Aorta (tissue), 5 donors: ENCODE measurements at places on chromosomes 2 and 18.

GRCh38 chr18:9741793-9742523 lies 33.9 kb downstream of the RAB31 start:
- DNase-seq = peak; percentile 87

DNA sequence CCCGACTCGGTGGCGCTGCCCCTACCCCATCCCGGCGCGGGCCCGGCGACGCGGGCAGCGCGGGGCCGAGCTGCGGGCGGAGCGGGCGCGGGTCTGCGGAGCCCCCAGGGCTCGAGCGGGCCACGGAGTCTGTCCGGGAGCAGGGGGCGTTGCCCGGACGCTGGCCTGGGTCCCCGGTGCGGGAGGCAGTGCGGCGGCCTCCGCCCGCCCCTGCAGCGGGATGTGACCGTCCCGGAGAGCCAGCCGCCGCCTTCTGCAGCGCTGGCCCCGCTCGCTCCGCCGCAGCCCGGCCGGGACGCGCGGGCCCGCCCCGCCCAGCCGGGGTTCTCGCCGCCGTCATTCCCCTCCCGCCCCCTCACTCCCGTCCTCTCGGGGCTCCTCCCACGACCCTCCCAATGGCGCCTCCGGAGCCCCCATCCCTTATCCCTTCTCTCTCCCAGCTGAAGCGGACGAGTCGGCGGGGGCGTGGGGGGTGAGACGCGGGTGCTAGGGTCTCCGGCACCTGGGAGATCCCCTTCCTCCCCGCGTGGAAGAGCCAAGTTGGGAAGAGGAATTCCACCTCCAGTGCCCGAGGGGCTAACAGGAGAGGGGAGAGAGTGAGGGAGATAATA lies at the start of gene FNDC4:
TSS of gene FNDC4 (minus strand) at position 257 of the 611 bp plus-strand sequence. CDS start 521 bp downstream, outside the sequence.
- DNase-seq = peak; percentile 50

DNA sequence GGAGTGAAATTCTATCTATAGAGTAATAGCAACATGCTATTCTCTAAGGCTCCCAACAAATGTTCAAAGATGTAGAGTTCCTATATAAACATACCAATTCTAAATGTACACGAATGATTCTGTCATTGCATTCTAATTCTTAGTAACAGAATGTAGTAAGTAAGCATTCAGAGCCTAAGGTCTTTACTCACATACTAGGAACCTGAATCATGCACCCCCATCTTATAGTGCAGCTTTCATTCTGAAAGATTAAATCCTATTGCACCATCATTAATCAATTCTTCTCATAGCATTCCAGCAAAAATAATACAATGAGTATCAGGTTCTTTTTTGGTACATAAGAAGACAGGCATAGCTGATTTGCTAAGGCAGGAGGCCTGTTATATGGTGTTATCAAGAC lies 230.0 kb downstream of the NCKAP5 start:
- no peak for DNase-seq

DNA sequence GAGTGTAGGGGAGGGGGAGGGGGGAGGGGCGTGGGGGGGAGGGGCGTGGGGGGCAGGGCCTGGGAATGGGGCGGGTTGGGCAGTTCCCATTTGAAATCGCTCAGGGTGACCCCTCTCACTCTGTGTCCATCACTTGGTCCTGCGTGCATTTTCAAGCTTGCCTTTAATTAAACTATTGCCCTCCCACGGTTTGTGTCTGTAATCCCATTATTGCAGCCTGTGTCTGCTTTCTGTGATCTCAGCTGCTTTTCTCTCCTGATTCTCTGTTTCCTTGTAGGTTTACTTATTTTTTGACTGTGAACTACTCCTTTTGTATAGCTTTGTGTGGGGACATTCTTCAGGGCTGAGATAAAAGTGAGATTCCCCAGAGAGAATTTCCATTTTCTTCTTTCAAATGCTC lies 1.3 kb downstream of the DCDC2C start:
- DNase-seq = no peak

GRCh38 chr2:30645745-30646119 lies 161.5 kb downstream of the CAPN13 start:
- DNase-seq = no peak

DNA sequence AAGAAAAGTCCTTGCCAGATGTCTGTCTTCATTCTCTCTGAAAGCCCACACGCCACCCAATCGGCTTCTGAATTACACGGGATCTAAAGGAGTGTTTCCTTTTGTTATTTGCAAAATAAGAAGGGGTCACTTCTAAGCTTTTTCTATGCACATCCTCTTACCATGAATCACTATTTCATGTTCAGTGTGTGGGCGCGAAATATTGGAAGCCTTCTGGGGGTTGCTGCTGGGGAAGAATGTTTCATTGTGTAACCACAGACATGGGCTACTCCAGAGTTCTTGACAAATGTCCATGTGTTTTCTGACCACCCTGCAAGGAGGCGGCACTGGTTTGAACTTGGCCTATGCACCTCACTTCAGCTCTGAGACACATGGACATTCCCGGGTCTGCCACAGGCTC lies 133.6 kb upstream of the APCDD1 start:
- DNase-seq = no peak

GRCh38 chr2:26244309-26245230 lies at the start of the genes HADHA and HADHB:
HADHA (minus strand) TSS chr2:26244632; CDS start chr2:26244596, 36 bp downstream.
HADHB (plus strand) TSS chr2:26244939; CDS start chr2:26254255, 9,316 bp downstream.
- DNase-seq = peak; percentile 95

- no peak for DNase-seq
These were observed 903 bp upstream of the EVX2 start for GRCh38 chr2:176084611-176085119.

- DNase-seq = no peak
These were observed 46.1 kb downstream of the STPG4 start for GRCh38 chr2:47109007-47109375.

DNA sequence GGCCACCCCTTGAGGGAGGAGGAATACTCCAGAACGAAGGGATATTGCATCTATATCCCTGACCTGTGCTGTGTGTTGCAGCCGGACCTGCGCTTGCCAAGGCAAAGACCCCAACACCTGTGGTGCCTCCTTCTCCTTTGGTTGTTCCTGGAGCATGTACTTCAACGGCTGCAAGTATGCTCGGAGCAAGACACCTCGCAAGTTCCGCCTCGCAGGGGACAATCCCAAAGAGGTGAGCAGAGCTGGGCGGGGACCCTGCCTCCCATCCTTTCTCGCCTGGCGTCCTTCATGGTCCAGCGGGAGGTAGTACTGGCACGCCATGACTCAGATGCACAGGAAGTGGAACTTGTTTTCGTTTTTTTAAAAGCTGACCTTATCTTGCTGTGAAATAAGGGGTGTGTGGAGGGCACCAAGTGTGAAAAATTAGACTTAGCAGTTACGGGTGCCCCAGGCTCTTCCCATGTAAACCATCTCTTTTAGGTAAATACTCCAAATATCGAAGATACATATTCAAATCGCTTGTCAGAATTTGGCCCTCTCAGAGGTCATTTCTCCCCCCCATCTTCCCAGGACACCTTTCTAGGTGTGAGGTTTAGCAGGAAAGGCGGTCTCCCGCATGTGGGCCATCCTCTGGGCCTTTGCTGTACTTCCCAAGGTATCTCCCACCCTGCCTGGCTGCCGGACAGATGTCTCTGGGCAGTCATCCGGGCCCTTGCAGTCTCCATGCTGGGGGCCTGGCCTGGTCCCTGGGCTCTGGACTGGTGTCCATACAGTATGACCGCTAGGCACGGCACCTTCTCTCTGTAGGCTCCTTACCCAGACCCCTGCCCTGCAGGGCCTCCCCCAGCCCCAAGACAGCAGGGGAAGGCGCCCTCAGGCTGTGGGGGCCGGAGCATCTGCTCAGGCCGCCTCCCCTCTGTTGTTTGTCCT lies 57.6 kb downstream of the BOLA3 start:
- DNase-seq = no peak

DNA sequence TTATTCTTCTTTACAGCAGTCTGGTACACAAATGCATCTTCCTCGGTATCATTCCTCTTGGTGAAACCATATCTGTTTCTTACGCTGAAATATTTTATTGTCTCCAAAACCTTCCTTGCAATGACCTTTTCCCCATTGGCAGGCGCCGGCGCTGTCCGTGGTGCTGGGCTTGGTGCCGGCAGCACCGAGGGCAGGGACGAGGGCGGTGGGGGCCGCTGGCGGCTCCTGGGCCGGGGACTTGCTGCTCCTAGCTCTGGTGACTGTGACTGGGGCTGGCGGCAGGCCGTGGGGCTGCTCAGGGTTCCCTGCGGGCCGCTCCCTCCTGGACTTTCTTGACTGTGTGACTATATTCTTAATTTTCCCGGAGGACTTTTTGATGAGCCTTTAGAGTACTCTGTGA lies 72.5 kb downstream of the GPR39 start:
- DNase-seq = no peak

DNA sequence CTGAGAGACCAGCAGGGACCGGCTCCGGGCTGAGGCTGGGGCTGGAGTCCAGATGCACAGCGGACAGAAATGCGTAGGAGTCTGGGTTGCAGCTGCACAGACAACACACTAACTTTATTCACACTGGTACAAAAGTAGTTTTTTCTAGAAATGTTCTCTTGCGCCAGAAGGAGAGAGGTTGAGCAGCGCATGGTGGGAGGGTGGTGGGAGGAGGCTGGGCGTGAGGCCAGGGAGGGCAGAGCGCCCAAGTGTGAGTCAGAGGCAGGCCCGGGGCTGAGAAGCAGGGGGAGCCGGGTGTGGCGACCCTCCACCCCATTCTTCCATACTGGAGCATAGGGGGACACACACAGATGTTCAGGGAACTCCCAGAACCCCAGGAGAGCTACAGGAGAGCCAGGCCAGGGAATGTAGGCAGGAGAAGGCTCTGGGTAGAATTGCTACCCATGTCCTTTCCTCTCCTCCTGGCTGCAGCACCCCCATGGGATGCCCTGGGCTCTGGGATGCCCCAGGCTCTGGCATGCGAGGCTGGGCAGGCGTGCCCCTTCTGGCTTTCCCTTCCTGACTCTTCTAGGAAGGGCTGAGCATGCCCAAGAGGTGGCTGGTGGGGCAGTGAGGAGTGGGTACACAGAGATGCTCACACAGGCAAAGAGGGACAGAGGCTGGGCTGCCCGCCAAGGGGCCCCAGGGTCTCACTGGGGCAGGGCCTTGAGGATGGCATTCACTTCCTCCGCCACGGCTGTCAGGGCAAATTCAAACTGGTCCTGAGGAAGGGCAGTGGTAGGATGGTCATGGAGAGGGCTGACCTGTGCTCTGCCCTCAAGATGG lies 10.6 kb downstream of the DNAJB2 start:
- peak; percentile 83 for DNase-seq

GRCh38 chr18:72375618-72376017 lies 168.5 kb downstream of the CBLN2 start:
- DNase-seq = no peak

- no peak for DNase-seq
These were observed 183.7 kb upstream of the PXDN start for GRCh38 chr2:1927896-1928568.

DNA sequence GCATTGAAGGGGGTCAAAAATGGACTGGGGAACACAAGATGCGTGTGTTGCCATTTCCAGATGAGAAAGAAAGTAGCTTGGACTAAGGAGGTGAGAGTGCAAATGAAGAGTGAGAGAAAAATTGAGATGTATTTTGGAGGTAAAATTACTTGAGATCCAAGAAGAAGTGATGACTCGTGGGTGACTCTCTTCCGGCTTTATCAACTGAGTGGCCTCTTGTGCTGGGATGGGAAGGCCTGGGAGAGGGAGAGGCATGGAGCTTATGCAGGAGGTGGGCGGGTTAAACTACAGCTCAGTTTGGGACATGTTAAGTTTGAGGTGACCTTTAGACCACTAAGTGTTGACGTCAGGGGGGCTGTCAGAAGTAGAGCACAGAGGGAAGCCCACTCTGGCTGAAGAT lies 34.9 kb downstream of the SULT1C2 start:
- DNase-seq = no peak

DNA sequence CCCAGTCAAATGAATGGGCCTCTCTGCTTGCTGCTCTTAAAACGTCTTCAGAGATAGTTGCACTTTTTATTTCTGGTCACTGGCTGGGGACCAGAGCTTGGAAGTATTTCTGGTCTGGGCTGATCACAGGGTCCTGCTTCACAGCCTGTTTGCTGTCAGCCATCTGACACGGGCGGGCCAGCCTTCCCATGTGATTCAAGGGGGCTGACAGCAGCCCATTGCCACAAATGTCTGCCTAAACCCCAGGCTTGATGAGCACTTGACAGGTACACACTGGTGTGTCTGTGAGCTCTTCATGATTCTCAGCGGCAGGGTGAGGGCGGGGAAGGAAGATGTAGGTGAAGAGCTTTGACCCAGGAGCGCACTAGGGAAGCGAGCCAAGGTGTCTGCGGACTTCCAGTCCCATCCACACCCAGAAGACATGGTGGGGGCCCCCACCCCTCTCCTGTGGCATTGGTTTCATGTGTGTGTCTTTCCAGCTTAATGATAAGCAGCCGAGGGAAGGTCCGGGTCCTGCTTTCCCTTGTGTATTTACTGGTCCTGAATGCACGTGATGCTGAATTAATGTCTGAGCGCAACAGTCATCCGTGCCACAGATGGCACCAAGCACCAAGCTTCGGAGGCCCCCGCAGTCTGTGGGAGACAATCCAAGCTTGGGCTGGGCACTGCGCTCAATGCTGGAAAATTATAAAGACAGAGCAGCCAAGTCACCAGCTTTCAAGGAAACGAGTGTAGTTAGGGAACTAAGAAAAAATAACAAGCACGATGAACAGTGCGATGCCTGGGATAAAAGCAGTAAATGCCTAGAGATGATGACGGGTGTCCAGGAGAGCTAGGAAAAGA lies 73.3 kb downstream of the SH3BP4 start:
- DNase-seq = no peak

GRCh38 chr2:63446658-63447057 lies 141.6 kb downstream of the WDPCP start:
- DNase-seq = no peak
